ENCODE measurements at places on chromosomes 5 and 9.

DNA sequence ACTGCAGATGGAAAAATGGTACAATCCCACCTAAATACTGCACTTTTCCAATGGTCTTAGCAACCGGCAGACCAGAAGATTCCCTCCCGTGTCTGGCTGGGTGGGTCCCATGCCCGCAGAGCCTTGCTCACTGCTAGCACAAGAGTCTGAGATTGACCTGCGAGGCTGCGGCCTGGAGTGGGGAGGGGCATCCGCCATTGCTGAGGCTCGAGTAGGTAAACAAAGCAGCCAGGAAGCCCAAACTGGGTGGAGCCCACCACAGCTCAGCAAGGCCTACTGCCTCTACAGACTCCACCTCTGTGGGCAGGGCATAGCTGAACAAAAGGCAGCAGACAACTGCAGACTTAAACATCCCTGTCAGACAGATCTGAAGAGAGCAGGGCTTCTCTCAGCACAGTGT, 221.6 kb upstream of the CTNND2 start:
- no peak for DNase-seq

- no peak for DNase-seq
Measured at GRCh38 chr9:92707530-92707929, 37.6 kb upstream of the IPPK start.

DNA sequence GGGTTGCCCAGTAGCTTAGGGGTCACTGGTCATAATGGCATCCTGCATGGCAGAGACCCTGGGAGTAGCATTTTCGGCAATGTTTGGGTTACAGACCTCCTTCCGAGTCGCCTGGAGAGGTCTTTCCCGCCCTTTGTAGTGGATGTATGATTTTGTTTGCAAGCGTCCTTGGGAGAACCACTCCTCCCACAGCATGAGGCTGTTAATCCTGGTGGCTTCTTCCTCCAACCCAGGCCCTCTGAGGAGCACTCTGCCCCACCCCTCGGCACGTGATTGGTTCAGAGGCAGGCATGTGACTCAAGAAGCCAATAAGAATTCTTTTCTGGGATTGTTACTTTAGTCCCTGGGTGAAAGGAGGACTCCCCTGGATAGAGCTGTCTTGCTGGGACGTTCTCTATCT, 30.2 kb upstream of the GRHPR start:
- DNase-seq: no peak

DNA sequence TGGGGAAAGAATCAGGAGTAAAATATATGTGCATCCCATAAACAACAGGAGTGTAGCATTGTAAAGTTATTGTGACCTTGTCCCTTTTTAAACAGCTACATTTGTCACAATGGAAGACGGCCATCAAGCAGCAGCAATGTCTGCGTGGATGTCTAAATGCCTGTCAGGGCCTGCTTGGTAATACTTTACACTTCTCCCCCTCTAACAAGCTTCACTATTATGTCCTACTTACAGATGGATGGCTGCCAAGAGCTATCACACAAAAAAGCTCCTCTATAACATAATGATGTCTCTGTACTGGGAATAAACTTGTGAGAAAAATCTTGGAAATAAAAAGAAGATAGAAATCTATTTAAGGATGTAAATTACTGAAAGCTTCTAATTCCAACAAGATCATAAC, 213.0 kb downstream of the FBXL17 start:
- DNase-seq: no peak

DNA sequence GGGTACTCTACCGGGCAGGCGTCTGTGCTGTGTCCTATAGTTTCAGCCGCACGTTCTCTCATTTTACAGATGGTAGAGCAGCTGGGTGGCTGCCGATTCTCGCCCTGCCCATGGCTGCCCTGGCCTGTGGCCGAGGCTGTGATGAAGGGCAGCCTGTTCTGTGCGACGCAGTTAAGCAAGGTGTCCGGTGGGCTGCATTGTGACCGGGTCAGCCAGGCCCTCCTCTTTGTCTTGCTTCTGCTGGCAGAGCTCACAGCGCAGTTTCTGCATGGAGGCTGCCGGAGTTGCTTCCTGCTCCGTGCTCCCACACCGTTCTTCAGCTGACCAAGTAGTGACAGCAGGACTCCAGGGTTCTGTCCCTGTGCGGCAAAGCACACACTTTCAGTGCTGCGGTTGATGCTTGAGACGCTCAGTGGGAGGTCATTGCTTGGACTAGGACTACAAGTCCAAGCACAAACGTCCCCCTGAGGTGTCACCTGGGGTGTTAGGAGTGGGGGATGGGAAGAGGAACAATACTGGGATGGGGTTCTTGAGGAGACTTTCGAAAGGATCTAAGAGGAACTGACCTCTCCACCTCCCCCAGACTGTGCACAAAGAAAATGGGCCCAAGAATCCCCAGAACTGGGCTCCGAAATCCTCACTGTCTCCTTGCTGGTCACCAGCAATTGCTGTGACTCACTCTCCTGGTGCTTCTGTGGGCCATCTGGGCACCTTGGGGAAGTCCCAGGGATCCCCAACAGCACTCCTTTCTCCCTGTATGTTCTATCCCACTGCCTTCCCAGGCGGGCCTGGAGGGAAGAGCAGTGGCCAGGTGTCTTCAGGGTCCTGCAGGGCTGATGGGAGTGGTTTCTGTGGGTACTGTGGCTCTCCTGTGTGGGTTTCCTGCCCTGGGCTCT, 58.2 kb downstream of the GADD45G start:
- no peak for DNase-seq

DNA sequence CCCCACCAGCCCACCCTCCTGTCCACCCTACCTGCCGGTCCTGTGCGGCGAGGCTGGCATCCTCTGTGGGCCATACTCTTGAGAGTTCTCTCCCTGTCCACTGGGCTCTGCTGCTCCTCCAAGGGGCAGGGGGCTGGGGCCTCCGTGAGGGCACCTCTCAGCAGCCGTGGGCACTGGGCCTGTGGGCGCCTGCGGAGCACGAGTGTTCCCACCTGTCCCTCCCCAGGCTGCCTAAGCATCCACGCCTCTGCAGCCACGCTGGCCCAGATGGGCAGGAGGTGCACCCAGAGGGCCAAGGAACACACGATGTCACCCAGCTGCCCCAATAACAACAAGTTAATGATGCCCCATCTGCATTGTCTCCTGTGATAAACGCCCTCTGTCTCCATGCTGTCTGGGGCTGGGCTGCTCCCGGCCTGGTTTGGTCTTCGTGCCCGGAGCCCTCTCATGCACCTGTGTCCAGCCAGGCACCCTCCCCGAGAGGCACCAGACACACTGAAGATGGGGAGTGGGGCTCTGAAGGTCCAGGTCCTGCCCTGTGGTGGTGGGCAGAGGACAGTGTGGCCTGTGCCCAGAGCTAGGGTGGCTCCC, 114.5 kb downstream of the RXRA start:
- no peak for DNase-seq

- peak; percentile 19 for DNase-seq
Measured at GRCh38 chr9:116860509-116861120, 173.5 kb downstream of the TRIM32 start.

All from stimulated activated CD4-positive, alpha-beta T cell treated with anti-CD3 and anti-CD28 coated beads, Interleukin-2, amount 100 ng/mL, for 24 hours (primary cell).